ELR (cell line): ENCODE measurements at places on chromosomes 11 and 22.

- no peak for DNase-seq
These were observed 1031.1 kb downstream of the TBC1D22A start for GRCh38 chr22:47793304-47794101.

DNA sequence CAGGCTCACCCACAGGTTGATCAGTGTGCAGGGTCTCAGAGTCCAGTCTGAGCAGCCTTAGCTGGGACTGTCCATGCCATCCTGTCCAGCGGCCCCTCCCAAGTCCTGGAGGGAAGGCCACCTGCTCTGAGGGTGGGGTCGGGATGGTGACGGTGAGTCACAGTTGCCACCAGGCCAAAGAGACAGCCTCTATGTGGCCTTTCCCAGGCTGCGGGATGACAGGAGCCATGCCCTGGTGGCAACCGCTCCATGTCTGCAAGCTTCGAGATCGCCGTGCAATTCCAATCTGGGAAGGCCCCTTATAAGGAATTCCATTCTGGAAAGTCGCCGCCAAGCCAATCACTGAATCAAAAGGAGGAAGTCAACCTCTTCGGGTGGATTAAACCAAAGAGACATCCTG is 47.5 kb downstream of the RTL6 start:
- DNase-seq: no peak

GRCh38 chr11:71449596-71449995 is 1.4 kb upstream of the DHCR7 start:
- no peak for DNase-seq

GRCh38 chr11:95968585-95968984 is 44.7 kb upstream of the MTMR2 start:
- peak; percentile 50 for DNase-seq

DNA sequence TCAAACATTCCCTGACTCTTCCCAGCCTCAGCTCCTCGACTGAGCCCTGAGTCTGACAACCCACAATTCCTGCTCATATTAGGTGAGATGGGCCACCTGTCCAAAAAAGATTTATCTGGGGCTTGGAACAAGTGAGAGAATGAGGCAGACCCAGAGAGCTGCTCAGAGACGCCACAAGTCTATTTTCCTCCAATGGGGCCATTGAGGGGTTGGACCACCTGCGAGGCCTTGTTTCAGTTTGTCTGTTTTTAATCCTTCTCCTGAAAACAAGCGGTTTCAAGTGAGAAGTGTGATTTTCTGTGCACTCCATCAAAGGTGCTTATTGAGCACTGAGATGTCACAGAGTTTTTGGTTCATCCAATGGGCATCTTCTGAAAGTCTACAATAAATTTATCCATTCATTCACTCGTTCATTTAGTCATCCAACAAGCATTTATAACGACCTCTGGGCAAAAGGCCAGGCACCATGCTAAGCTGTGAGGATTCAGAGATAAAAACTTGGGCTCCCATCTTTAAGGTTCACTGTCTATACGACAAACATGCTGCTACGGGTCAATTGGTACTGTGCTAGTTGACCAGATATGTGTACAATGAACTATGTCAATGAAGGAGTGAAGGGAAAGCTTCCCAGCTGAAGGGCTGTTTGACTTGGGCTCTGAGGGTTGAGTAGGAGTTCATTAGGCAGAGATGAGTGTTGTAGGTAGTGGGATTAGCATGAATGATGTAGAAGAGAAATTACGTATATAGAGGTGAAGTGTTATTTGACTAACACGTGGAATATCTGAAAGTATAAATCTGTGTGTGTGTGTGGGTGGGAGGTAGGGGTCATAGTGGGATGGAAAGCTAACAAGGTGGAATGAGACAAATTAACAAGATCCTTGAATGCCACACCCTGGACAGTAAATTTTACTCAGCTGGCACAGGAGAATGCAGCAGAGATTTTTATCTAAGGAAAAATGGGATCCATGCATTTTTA is 168.9 kb downstream of the MIAT start:
- no peak for DNase-seq

DNA sequence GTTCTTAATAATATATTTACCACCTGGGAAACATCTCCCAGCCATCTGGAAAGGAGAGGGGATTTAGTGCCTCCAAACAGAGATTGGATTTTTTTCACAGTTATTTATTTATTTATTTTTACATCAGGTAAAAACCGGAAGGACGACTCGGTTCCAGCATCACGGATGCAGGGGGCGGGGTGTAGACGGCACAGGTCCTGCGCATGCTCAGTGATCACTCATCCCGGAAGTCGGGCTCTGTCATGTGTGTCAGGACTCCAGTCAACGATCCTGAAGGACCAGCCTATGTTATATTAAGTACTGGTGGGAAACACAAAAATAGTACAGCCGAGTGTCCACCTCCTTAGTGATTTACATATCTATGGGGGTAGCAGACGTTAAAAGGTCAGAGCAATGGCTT is 467.6 kb downstream of the NTM start:
- DNase-seq: no peak

GRCh38 chr22:45398214-45398613 is 15.2 kb downstream of the SMC1B start:
- no peak for DNase-seq

DNA sequence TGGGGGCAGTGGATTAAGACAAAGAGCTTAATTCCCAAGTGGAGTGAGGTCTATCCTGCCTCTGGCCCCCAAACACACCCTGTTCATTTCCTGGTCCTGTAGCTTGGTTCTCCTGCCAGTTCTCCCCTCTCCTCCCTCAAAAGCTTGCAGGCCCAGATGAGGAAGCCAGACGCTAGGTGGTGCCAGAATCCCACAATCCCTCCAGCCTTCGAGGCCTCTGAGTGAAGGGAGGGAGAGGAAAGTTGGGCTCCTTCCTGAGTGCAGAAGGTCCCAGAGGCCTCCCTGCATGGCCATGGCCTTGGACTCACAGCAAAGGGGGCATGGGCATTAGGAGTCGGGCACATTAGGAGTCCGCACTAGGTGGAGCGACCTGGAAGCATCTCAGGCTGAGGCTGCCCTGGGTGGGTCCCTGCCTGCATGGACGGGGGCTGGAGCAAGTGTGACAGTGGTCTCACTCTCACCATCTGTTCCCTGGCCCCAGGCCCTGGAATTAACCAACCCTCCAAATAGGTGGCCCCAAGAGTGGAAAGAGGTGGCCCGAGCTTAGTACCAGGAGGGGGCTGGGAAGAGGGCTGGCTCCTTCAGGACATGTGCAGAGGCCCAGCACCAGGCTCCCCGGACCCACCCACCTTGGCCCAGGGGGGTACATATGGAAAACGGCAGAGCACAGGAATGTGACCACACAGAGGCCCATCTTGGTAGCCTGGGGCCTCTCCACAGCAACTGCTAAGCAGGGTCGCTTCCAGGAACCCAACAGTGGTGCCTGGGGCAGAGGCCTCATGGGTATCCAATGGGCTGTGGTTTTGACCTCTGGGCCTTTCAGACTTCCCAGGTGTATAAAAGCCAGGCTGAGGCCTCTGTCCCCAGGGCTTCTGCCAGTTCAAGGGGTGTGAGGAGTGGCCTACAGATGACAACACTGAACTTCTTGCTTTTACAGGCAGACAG is 5.2 kb downstream of the FXYD2 start:
- DNase-seq: peak; percentile 75

- DNase-seq: no peak
These were observed 57.1 kb upstream of the LDLRAD3 start for GRCh38 chr11:35886759-35887158.

GRCh38 chr11:30128269-30128932 is 102.4 kb upstream of the FSHB start:
- DNase-seq: peak; percentile 49

DNA sequence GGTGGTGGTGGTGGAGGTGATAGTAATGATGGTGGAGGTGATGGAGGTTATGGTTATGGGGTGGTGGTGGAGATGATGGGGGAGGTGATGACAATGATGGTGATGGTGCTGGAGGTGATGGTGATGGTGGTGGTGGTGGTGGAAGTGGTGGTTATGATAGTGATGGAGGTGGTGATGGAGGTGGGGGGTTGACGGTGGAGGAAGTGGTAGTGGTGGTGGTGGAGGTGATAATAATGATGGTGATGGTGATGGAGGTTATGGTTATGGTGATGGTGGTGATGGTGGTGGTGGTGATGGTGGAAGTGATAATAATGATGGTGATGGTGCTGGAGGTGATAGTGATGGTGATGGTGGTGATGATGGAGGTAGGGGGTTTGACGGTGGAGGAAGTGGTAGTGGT is 16.9 kb upstream of the WNT7B start:
- DNase-seq: no peak

DNA sequence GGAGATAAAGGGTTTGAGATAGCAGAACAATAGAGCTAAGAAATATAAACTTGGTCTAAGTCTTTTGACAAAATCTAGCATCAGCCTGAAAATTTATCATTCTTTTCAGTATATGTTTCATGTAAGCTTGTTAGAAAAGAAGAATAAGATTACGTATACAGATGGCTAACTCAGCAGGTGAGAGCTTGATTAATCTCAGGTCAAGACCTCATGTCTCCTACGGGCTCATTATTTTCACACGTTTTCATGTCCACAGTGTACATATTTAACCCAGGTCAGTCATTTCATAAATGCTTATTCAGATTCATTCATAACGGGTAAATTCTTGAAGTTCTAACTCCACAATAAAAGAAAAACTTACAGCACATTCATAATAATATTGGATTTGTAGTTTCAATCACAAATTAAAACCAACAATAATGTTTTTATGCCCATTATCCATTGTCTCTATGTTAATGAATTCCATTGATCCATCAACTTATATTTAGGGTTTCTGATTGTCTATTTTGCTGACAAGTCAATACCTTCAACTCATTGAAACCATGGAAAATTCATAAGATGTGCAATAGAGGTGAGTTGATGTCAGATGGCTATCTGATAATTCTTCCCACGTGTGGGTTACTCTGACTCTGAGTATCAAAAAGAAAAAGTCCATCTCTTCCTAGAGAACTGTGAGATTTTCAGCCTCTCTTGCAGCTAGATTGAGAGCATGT is 102.6 kb downstream of the CASP12 start:
- no peak for DNase-seq
